ENCODE measurements at places on chromosomes 2 and 18.

DNA sequence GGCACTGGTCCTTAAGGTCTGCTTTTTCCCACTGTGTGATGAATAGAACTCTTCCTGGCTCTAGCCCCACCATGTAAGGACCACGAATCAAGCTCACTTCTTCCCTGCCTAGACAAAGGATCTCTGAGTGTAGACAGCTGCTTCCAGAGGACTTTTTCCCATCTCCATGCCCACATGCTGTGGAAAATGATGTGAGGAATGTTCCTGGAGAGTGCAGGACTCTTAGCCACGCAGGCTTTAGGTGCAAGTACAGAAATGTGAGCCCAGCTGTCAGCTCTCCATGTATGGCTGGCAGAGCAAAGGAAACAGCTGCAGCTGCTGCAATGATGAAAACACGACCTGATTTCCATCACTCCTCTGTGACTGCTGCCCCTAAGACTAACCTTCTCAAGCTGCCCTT is 35.5 kb downstream of the NXPH2 start:
- no peak for DNase-seq

DNA sequence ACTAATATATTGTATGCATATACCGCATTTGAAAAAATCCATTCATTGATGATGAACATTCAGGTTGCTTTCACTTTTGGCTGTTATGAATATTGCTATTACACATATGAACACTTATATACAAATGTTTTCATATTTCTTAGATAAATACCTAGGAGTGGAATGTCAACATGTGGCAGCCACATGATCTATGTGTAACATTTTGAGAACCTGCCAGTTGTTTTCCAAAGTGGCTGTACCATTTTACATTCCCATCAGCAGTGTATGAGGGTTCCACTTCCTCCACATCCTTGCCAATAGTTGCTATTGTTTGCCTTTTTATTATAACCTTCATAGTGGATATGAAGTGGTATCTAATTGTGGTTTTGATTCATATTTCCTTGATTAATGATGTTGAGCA is 40.5 kb downstream of the CCDC85A start:
- DNase-seq: no peak

DNA sequence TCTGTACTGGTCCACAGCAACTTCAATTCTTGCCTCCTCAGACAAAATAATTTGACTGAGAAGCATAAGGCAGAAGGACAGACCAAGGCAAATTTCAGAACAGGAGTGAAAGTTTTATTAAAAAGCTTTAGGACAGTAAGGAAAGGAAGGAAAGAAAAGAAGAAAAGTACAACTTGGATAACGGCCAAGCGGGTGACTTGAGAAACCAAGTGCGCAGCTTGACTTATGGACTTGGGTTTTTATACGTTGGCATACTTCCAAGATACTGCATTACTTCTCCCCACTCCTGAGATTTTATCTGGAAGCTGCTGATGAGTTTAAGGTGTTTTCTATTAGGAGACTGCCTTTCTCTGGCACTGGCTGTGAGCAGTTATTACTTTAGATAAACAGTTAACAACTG is 64.7 kb downstream of the CCDC178 start:
- no peak for DNase-seq

GRCh38 chr2:156896294-156896693 is 361.2 kb upstream of the GALNT5 start:
- DNase-seq: peak; percentile 73

- no peak for DNase-seq
Observed at GRCh38 chr2:11343368-11343649, 1.1 kb downstream of the ROCK2 start.

- no peak for DNase-seq
Observed at GRCh38 chr2:28055325-28055970, 164.9 kb downstream of the BABAM2 start.

DNA sequence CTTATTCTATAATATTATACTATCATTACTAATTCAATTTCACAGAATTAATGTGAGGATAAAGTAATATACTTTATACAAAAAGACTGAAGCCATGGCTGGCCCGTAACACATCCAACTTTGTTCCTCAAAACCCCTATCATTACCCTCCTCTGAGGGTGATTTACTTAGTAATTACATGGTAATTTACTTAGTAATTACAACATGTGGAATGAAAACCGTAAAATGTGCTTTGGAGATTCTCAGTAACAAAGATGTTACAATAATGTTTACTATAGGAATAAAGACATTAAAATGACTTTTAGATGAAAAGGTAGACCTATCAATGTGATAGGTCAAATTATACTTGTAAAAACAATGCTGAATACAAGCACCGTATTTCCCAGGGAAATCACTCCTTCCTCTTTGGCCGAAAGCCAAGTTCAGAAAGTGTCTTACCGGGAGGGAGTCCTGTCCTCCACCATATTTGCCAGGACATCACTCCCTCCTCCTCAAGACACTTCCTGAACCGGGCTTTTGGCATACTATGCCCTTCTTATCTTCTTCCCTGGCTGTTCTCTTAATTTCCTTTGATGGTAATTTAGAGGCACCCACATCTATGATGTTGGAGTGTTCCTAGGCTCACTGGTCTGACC is 1047.8 kb downstream of the SOCS6 start:
- DNase-seq: no peak

DNA sequence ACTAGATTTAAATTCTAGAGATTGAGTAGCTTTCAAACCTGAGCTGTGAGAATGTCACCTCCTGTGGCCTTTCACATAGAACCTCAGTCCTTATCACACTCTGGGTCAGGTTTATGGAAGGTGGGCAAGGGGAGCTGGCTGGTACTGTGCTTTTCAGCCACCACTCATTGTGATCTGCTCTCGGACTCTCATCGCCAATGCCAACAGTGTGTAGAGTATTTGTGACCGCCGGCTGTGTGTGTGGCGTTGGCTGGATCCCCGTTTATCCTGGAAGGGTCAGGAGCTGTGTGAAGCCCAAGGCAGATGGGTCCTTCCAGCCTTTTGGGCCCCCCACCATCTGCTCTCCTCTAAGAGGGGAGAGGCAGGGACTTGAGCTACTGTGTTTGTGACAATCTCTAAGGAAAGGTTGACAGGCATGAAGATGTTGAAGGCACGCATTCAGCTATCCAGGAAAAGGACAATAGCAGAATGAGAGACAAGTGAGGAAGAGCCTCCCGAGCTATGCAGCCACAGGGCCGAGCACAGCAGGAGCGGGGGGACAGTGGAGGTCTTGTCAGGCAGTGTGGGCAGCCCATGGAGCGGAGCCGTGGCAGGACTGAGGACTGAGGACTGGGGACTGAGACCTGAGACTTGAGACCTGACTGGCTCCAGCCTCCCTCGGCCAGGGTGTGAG is 107.1 kb upstream of the TPO start:
- DNase-seq: no peak

- DNase-seq: peak; percentile 84
Observed at GRCh38 chr2:224952936-224953657, 89.2 kb downstream of the DOCK10 start.

DNA sequence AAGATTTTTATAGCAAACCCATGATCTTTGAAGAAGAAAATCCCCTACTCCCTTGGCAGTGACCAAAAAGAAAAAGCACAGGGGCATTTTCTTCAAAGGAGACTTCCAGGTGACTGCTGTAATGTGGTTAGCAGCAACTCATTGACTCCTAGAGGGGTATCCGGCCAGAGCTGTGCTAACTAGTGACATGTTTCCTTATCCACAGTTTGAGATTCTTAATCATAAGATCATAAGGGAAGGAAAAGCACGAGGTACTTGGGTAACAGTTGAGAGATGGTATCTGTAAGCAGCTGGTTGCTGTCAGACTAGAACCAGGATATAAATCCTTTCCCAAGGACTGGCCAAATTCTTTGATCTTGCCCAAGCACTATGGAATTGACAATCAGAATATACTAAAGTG is 124.7 kb downstream of the MREG start:
- no peak for DNase-seq

DNA sequence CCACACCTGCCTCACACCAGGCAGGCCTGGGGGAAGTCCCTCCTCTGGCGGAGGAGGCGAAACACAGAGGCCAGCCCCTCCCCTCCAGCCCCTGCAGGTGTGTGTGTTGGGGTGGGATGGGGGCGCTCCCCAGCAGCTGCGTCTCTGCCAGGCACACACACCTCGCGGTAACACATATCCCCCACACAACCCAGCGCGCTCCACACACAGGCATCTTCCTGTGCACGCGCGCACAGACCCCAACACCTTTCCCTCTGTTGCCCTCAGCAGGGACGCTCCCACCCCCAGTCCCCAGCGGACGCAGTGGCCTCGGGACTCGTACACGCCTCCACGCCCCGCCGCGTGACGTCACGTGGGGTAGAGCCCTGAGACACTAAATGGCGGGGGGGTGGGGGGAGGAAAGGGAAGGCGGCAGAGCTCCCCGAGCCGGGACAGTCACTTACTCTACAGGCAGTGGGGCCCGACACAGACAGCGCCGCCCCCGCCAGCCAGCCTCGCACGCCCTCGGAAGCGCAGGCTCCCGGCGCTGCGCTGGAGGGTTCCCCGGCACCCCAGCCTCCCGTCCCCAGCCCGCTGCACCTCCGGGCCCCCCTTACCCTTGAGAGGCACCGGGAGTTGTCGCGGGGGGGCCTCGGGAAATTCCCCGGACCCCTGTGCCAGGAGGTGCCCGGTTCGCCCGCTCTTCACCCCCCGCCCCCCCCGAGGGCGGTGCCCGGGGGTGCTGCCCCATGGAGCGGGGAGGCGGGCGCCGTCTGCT is at the start of gene WNT10A:
Gene WNT10A (plus strand): TSS at position 751 of the 757 bp plus-strand sequence. CDS start 144 bp downstream, outside the sequence.
- peak; percentile 52 for DNase-seq

DNA sequence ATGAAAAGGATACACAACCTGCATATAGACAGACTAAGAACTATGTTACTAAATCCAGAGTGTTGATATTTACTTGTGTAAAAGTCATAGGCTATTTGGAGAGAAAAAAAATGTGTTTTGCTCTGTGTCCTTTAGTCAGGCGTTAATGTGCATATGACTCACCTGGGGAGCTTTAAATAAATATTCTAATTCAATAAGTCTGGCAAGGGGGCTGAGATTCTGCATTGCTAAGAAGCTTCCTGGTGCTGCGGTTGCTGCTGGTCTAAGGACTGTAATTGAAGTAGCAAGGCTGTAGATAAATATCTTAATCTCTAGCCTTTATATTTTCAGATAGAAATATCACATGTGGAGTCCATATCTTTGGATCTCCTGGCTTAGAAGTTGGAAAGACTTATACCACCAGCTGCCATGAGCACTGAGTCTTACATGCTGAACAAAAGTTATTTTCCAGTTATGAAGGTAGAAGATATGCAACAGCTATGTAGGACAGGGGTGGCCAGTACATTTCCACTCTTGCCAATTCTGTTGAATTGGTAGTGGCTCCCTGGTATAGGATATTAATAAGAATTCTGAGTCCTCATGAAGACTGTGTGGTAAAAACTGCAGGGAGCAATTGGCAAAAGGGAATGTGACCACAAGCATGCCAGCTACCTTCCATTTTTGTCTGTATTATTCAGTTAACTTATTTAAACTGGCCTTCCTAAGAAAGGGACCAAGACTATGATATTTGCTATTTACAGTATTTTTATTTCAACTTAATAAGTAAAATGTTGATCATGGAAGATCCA is 4.8 kb downstream of the SPAG16 start:
- no peak for DNase-seq

DNA sequence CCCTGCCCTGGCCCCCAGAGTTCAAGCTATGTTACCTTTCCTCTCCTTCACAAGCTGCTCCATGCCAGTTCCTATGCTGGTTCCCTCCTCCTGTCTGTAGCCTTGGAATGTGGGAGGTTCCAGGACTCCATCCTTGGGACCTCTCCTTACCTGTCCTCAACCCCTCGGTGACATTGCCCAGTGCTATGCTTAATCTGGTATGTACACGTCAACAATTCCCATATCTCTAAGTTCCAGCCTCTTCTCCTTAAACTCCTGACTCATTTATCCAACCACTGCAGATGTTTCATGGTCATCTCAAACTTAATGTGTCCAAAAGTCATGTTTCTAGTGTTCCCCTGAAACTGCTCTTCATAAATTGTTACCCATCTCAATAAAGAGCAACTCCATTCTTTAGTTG is 160.8 kb downstream of the TNS1 start:
- no peak for DNase-seq

DNA sequence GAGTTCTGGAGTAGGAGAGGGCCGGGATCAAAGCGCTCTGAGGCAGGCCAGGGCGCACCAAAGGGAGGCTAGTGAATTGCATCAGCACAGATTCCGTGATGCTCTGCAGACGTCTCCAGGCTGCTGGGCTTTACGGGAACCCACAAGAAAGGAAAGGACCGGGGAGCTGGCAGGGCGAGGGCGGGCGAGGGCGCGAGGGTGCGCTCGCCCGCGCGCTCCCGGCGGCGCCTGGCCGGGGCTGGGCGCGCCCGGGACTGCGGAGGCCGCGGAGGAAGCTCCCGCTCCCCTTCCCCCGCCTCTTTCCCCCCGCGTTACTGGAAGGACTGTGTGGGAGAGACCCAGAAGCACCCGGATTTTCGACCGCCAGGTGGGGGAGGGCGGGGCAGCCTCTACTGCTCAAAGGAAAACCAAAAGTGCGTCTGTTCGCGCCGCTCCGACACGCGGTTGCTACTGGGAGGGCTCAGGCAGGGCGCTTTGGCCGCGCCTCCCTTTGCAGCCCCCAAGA is 2.4 kb upstream of the FOSL2 start:
- peak; percentile 95 for DNase-seq

Data from activated CD8-positive, alpha-beta memory T cell treated with anti-CD3 and anti-CD28 coated beads, Interleukin-2, amount 10 ng/mL, durations not matched to agents 7 days and 5 days (primary cell).